ENCODE measurements at places on chromosomes 3 and 15.

GRCh38 chr3:162996368-162996767 lies 1499.8 kb downstream of the OTOL1 start:
- DNase-seq: no peak

- DNase-seq: no peak
Measured at GRCh38 chr3:183555541-183556081, at the start of gene KLHL6. KLHL6 (minus strand) TSS chr3:183555706; CDS start chr3:183555653, 53 bp downstream.

DNA sequence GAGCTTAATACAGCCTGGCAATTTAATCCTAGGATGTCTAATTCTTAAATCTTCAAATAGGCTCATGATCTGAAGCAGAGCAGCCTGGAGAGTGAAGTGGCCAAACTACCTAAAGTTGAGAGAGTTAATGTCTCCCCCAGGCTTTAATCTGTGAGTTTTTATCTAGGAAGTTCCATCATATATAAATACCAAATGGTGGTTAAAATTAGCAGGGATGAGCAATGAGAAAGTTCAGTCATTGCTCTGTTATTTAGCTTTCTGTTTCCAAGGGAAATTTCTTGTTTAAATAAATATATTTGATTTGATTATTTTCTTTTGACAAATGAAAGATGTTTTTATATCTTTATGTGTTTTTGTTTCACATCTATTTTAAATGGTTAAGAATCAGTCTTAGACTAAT lies 274.4 kb upstream of the UMPS start:
- DNase-seq: peak; percentile 4

DNA sequence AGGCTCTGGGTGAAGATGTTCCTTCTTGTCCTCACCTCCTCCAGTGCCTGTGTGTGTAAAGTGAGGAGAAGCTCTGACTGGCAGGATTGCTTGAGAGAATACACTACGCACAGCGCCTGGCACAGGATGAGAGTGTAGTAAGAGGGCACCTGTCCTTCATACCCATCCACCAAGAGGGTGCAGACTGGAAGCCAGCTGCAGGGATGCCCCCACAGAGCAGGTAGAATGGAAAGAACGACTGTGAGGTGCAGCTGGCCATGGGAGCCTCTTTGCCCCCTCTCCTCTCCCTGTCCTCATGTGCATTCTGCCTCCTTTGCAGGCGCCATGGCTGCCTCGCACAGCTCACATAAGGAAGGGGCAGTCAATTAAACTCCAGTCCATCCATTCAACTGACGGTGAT lies 12.3 kb downstream of the FBXL22 start:
- DNase-seq: no peak

- no peak for DNase-seq
Measured at GRCh38 chr3:116877968-116878367, 168.4 kb downstream of the TUSC7 start.

- DNase-seq: no peak
Measured at GRCh38 chr3:60282866-60283265, 968.4 kb downstream of the FHIT start.

GRCh38 chr3:184050217-184050847 lies 2.5 kb upstream of the HTR3C start:
- DNase-seq: no peak

DNA sequence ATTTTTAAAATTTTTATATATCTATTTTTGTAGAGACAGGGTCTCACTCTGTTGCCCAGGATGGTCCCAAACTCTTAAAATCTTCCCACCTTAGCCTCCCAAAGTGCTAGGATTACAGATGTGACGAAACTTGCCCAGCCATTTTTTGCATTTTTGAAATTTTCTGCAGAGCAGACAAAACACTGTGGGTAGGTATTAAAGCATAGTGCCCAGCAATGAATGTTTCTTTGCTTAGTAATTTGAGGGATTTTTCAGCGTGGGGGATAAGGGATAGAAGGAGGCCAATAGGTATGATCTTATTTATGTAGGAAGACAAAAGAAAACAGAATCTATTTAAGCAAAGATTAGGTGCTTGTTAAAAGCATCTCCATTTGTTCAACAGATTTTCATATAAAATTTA lies 446.8 kb upstream of the DPH6 start:
- DNase-seq: peak; percentile 16

DNA sequence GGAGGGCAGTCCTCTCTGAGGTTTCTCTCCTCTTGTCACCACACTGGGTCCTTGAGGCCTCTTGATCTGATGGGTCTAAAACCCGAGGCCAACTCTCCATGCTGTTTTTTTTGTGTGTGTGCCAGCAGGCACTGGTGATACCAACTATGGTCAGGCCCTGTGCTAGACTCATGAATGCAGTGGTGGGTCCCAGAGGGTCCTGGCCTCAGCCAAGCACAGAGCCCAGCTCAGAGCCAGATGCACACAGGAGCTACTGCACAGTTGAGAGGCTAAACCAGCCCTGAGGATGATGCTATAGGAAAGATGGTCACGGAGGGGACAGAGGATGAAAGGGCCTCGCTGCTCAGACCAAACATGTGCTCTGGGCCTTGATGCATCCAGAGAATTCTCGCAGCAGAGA lies 33.5 kb downstream of the RAB6B start:
- no peak for DNase-seq

DNA sequence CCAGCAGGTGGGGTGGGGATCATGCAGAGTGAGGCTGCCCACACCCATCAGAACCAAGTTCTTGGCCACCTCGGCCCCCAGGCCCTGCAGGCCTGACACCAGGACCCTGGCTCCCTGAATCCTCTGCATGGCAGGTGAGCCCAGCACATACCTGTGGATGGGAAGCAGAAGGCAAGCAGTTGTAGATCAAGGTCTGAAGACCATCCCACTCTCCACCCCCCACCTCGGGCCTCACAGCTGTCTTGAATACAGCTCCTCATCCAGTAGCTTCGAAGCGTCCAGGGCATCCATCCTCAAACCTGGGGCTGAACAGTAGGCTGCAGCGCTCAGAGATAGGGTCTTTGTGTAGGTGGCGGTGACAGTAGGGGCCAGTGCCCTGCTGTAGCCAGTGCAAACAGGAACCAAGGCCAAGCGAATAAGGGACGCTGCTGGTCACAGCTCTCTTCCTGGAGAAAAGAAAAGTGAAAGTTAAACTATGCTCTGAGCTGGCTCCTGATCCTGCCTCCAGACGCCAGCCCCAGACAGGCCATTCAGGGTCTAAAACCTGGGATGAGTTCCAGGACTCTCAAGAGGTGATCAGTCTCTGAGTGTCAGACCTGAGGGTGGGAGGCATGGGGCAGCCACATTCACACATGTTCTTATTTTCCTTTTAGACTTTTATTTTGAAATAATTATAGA lies at the start of gene UBA7:
UBA7 (minus strand) TSS at position 457 of the 678 bp plus-strand sequence; CDS start at position 291, 166 bp downstream.
- DNase-seq: peak; percentile 75

- peak; percentile 31 for DNase-seq
Measured at GRCh38 chr3:31936420-31937060, 44.5 kb downstream of the OSBPL10 start.

DNA sequence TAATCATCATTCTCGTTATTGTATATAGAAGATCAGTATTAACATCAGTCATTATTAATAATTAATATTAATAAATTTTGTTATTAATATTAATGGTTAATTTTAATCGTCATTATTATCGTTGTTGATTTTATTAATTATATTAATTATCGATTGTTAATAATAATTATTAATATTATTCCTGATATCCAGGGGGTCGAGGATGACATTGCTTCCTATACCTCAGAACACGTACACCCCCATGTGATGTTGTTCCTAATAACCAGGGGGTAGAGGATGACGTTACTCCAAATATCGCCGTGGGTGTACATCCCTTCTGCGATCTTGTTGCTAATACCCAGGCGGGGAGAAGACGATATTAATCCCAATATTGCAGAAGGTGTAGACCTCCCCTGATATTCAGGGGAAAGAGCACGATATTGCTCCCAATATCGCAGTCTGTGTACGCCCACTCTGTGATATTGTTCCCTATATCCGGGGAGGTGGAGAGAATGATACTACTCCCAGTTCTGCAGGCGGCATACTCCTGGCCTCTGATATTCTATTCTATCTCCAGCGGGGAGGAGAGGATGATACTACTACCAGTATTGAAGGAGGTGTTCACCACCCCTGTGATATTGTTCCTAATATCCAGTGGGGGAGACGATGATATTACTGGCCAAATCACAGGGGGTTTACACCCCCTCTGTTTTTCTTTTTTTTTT lies 22.3 kb upstream of the BMF start:
- DNase-seq: no peak

GRCh38 chr3:170534227-170534626 lies 51.6 kb downstream of the SLC7A14 start:
- no peak for DNase-seq

GRCh38 chr3:40951636-40952035 lies 247.7 kb upstream of the CTNNB1 start:
- peak; percentile 93 for DNase-seq

- DNase-seq: no peak
Measured at GRCh38 chr3:17033516-17034168, 148.9 kb downstream of the PLCL2 start.

GRCh38 chr3:158470944-158471638 lies 99.9 kb upstream of the MLF1 start:
- peak; percentile 50 for DNase-seq

GRCh38 chr3:151219056-151219455 lies 16.0 kb upstream of the GPR171 start:
- DNase-seq: peak; percentile 81

- DNase-seq: peak; percentile 54
Measured at GRCh38 chr15:71647487-71647808, 162.9 kb upstream of the NR2E3 start.

- DNase-seq: peak; percentile 48
Measured at GRCh38 chr3:27659279-27660021, 62.7 kb downstream of the EOMES start.

- no peak for DNase-seq
Measured at GRCh38 chr15:84855136-84855535, 29.3 kb upstream of the SLC28A1 start.

DNA sequence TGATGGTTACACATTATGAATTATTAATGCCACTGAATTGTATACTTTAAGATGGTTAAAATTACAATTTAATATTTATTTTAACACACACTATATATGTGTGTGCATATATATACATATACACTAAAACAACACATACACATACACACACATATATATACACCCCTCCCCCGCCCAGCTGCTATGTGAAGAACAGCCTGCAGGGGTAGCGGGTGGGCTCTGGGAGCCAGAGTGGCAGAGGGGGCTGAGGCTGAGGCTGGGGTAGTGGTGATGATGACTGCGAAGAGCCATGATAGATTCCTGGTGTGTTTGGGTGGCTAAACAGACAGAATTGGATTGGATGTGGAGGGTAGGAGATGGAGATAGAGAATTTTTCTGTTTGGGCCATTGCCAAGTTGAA lies 39.4 kb upstream of the APEH start:
- DNase-seq: no peak

DNA sequence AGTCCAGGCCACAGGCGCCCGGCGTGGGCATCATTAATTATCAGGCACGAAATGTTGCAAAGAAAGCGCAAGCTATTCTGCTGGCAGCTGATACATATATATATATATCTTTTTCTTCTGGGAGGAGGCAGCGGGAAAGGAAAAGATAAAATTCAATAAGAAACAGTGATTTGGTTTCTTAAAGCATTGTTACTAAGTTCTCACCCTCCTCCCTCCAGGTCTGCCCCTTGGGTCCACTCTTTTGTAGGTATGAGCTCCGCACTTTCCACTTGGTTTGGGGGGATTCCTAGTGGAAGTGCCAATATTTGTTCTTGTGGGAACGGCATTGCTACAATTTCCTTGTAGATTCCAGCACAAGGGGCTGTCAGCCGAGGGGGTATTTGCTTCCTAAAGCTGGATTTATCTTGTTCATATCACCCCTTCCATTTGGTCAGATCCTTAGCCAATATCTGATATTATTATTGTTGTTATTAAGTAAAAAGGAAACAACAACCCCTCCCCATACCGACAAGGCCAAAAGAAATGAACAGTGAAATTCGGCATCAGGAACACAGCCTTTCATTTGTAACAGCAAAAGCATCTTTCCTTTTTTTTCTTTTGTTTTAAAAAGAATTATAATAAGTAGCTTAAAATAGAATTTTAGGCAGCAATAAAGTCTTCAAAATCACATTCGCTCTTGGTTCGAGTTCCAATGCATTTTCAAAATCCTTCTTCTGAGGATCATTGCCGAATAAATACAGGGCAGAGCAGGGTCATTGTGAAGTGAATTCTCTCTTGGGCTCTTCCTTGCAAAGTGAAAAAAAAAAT lies 15.6 kb downstream of the ZIC1 start:
- no peak for DNase-seq

DNA sequence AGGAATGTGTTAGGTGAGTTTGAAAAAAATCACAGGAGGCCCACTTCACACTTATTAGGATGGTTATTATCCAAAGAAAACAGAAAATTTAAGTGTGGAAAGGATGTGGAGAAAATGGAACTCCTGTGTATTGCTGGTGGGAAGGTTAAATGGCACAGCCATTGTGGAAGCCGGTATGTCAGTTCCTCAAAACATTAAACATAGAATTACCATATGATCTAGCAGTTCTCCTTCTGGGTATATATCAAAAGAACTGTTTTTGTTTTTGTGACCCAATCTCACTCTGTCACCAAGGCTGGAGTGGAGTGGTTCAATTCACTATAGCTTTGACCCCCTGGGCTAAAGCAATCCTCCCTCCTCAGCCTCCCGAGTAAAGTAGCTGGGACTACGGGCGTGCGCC lies 10.4 kb upstream of the ZFYVE19 start:
- no peak for DNase-seq

GRCh38 chr3:32126305-32127015 lies 20.0 kb downstream of the GPD1L start:
- DNase-seq: no peak

- peak; percentile 92 for DNase-seq
Measured at GRCh38 chr3:100073714-100074307, 40.5 kb downstream of the FILIP1L start.

- peak; percentile 54 for DNase-seq
Measured at GRCh38 chr15:62071711-62072308, 5.0 kb downstream of the C2CD4A start.
